Left renal cortex interstitium (tissue), 4 donors: ENCODE measurements at places on chromosomes 12 and 14. TPM values are rescaled to one million over a fixed set of nuclear protein-coding genes. Genes with fewer than 3 reads are reported as not detected.

- DNase-seq, result no peak
Measured at GRCh38 chr12:105924526-105925208, 214.1 kb downstream of the NUAK1 start.

The BCL7A gene
- 36.9 TPM for polyA plus RNA-seq

DNA sequence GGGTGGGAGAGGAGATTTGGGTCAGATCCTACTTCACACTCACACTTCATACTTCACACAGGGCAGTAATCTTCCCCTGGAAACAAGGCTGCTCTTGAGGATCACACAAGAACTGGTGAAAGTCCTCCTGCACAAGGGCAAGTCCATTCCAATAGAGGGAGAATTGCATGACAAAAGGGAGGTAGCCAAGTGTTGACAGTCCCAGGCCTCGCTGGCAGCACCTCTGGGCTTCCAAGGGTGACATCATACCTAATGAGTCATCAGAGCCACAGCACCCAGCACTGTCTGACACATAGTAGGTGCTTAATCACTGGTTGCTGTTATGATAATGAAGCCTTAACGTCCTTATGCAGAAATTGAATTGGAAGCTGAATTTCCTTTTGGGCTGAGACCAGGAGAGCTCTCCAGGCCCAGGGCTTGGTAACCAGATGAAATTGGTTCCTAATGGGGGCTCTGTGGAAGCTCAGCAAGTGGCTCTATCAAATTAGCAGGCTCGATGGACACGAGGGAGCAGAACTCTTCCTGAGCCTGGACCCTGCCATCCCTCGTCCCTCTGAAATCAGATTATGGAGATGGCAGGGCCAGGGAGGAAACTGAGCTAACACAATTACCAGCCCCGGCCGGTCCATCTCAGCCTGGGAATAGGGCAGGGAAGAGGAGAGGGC is 58.8 kb upstream of the ACTN1 start:
- no peak for DNase-seq

GRCh38 chr12:104576980-104577580 is 120.3 kb downstream of the CHST11 start:
- no peak for DNase-seq

The LGR5 gene
- polyA plus RNA-seq, result 22.0 TPM

The DNAI7 gene
- 8.4 TPM for polyA plus RNA-seq

- no peak for DNase-seq
Measured at GRCh38 chr12:50557421-50557820, 52.6 kb downstream of the DIP2B start.

DNA sequence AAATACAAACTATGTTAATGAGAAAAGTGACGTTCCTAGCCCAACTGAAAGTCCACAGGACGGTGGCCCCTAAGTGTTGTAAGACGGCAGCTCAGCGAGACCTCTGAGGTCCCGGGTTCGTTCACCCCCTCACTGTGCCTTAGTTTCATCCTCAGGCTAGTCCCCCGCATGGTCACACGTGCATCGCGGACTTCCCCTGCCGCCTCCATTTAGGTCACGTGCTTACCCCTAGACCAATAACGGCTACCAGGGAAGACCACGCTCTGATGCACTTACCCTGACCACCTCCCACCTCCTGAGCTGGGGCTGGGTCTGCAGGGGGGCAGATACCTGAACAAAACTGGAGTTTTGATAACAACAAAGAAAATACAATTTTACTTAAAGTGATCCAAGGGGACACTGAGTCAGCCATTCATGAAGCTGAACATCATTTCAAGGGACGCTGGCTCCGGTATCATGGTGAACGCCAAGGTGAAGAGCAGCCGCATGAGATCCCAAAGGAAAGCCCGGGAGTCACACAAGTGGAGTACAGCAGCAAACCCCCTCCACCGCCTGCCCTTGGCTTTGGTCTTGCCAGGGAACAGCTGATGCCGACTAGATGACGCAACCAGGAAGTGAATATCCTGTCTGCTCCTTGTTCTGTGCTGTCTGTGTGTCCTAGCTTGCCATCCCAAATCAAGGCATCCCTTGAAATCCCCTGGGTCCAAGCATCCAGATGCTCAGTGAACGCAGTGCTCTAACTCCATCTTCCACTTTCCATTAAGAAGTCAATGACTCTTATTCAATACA is 274.1 kb downstream of the PCNX1 start:
- DNase-seq, result no peak

The ZNF384 gene
- 68.1 TPM for polyA plus RNA-seq
